ENCODE measurements at places on chromosomes 16 and 17.

GRCh38 chr16:78137782-78138616 is 38.5 kb downstream of the WWOX start:
- no peak for DNase-seq

DNA sequence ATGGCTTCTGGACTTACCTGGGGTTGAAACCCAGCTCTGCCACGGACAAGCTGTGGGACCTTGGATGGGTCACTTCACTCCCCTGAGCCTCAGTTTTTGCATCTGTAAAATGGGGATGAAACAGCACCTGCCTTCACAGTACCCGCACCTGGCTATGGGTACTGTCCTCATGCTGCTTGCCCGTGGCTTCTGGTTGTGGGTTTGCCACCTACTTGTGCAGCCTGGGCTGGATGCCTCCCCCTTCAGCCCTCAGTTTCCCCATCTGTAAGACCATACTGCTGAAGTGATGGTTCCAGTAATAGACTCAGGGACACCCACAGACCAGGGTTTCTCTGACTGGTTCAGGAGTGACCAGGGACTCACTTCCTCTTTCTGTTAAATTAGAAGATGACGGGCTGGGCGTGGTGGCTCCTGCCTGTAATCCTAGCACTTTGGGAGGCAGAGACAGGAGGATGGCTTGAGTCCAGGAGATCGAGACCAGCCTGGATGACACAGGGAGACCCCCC is 9.4 kb downstream of the GLIS2 start:
- no peak for DNase-seq

GRCh38 chr16:3066440-3066748 is 954 bp downstream of the IL32 start:
- DNase-seq: no peak

DNA sequence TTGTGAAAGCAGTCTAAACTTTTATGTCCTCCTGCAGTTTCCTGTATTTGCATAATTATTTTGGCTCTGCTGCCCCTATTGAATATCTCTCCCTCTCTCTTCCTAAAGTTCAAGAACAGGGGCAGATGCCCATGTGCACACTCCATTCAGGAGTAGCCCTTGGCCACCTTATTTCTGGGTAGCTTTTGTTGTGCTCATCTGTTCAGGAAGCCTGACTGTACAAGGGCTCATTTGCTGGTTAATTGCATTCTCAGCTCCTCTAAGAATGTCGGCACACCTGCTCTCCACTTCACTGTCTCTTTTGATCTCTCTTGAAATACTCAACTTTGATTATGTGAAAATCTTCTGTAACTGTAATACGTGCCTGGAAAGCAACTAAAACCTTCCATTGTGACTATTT is 1378.8 kb upstream of the CDH8 start:
- DNase-seq: no peak

- DNase-seq: no peak
Observed at GRCh38 chr16:25148568-25149215, 37.1 kb downstream of the LCMT1 start.

DNA sequence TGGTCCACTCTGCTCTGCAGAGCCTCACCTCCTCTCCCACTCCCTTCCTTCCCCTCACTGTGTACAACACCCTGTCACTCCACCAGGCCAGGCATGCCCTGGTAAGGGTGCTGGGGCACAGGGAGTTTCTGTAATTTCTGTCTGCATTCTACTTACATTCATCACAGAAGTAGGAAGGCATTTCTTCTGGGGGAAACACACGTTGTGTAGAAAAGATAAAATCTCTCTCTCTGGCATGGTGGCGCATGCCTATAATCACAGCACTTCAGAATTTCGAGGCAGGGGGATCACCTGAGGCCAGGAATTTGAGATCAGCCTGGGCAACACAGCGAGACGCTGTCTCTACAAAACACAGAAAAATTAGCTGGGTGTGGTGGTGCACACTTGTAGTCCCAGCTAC is 27.0 kb downstream of the WNT3 start:
- no peak for DNase-seq

DNA sequence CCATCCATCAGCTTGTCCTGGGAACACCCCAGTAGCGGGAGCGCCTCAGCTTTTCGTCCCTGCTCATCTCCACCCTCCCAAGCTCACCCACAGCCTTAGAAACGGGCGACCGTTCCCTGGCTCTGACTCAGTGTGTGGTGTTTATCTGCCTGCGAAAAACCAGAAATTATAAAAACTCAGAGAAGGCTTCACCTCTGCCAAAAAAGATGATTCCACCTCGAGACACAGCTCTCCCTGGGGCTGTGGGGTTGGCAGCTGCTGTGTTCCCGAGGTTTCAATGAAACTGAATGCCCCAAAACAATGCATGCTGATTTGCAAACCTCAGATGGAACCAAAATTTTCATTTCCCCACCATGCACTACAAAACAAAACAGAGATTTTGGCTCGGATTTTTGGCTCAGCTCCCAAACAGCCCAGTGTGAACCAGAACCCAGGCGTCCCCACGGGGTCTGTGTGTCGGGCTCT is 62.4 kb upstream of the MED9 start:
- peak; percentile 73 for DNase-seq

DNA sequence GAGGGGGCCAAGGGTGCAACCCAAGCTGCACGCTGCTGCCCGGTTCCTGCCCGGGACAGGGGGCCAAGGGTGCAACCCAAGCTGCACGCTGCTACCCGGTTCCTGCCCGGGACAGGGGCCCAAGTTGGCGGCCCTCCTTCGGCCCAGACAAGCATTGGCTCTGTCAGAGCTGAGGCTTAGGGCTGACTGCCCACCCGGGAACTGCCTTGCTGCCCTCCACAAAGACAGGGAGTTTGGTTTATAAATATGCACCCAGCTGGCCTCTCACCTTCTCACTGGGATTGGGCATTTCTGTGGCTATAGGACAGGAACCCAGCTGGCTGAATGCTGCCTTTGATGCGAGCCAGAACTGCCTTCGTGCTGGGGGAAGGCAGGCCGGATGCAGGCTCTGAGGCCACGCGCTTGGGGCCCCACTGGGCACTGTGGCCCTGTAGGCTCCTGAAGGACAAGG is 105.7 kb downstream of the IRX5 start:
- no peak for DNase-seq

DNA sequence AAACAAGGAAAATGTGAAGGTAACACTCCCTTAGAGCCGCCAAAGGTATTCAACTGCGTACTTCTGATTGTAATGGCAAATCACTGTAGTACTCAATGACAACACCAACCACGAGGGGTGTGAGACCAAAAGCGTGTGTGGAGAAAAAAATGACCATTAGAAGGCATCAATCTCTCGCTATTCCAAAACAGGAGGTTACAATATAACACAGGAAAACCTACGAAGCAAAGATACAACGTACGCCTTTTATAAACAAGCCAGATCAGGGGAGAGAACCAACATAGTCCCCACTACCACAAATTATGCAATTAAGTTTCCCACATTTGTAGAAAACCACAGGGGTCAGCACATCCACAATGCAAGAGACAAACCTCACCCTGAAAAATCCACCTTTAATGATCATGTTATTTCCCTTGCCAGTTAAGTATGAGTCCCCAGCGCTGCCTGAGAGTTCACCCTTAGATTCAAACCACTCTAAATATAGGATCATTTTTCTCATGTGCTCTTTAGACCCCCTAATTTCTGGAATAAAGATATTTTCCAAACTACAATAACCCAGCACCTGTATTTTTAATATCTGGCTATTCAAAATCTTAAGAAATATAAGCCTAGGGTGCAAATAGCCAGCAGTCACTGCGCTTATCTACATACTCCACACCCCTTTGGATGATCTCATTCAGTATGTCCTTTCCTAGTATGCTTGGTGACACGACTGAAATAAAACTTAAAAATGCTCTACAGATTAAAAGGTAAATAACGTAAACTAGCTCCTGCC is 12.4 kb downstream of the TEX14 start:
- no peak for DNase-seq

DNA sequence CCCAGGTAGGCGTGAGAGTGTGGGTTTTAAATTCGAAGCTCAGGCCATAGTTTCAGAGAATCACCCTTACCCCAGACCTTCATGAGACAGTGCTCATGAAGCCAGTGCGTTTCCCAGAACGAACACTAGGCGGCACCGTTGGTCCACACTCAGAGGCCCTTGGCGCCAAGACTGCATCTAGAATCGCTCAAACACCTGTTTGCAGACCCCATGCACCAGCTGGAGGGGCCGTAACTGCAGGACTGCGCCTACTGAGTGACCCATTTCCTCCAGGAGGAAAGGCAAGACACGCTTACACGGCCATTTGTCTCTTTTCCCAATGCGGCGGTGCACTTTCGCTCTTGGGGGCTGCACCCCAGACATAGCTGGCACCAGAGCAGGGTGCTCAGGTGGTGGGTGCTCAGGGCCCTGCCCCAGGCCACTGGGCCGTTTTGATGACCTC is 34.0 kb downstream of the ADGRG5 start:
- DNase-seq: peak; percentile 54

GRCh38 chr16:88731699-88732098 is 25.4 kb downstream of the CTU2 start:
- no peak for DNase-seq

DNA sequence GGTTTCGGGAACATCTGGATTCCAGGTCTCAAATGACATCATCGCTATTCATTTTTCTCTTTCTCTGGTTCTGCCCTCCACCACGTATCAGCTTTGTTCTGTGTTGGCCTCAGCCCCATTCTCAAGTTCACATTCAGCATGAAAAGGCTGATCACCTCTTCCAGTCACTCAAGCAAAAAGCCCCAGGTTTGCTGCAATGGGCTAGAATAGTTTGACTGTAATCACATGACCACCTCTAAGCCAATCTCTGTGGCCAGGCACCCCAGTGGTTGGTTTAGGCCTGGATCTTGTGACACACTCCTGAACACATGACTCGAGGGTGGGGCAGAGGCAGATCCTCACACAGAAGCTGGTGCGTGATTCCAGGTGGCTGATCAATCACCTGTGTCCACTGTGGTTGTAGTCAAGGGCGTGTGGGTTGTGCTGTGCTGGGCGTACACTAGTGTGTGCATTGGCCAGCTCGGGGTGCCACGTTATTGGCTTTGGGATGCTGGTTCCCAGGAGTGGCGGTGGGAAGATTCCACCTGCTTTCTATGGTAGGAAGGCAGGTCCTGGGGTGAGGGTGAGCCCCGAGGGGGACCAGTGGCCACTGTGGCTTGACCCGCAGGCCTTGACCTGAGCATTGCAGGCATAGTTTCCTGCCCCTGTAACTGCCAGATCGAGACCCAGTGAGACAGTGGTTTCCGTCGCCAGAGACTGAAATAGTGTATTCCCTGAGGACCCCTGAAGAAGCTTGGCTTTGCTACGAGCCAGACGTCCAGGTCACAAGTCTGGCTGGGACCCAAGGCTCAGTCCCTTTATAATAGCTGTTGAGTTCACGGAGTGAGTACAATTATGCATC is 12.0 kb downstream of the EEF2K start:
- DNase-seq: no peak

DNA sequence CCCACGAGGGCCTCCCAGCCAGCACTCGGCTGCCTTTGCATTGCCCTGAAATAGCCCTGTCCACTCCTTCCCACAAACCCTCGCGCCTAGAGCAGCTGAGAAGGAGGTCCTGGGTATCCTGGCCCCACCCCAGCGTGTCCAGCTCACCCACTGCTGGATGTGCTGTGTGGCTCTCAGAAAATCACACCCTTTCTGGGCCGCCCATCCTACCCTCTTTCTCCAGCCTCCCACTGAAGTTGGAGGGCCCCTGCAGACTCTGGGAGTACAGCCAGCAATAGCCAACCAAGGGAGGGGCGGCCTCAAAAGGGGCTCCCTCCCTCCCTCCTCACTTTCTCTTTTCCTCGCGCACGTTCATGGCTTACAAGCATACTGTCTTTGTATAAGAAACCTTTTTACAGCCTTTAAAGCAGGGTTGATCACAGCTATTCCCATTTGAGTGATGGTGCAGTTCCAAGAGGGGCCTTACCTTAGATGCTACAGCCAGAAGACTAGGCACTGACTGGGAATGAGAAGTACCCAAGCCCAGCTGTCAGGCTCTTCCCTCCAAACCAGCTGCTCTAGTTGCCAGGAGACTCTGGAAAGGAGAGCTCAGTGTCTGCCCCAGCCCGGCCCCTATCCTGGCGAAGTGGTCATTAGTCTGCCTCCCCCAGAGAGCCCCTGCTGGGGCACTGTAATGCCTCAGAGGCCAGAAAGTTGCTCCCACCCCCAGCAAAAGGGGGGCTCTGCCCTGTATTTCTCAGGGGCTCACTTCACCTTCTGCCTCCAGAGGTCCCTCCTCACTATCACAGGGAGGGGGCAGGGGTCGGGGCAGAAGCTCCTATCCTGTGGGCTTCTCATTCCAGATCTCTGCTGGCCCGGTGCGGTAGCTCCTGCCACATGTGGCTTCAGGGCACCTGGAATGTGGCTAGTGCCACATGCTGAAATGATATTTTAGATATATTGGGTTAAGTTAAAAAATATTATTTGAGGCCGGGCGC is 38.1 kb downstream of the DCAKD start:
- DNase-seq: peak; percentile 8

- DNase-seq: no peak
Observed at GRCh38 chr16:15607700-15608396, 35.1 kb downstream of the MARF1 start.

DNA sequence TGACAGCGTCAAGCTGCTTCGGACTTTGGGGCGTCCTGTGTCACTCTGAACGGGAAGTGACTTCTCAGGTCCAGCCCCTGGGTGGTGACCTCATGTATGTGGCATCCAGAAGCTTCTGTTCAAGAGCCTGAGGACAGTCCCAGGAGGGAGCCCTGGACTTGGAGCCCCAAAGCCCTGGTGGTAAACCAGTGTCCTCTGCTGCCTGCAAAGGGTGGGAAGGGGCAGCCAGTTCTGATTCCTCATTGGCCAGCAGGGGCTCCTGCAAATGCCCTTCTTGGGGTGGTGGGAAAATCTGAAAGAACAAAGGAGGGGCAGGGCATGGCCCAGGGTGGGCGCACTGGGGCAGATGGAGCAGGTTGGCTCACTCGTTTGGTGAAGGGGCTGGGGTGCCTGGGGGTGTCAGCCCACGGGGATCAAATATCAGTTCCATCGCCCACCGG is 1.6 kb downstream of the OSGIN1 start:
- DNase-seq: no peak

DNA sequence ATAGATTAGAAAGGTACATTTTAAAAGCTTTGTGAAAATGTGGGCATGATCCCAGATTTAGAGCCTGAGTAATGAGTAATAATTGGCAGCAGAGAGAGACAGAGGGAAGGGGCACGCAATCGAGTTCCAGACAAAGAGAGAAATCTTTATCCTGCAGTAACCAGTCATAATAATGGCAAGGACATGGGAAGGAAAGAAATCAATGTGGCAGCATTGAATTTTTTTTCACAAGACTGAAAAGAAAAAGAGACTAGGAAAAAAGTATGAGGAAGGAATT is 790.8 kb upstream of the SOX9 start:
- DNase-seq: no peak

GRCh38 chr16:65069065-65069464 is 52.8 kb downstream of the CDH11 start:
- no peak for DNase-seq
